ENCODE measurements at places on chromosomes 13 and 19.
A peak's percentile ranks its signal among the peaks of the same experiment; 100 is the strongest.

DNA sequence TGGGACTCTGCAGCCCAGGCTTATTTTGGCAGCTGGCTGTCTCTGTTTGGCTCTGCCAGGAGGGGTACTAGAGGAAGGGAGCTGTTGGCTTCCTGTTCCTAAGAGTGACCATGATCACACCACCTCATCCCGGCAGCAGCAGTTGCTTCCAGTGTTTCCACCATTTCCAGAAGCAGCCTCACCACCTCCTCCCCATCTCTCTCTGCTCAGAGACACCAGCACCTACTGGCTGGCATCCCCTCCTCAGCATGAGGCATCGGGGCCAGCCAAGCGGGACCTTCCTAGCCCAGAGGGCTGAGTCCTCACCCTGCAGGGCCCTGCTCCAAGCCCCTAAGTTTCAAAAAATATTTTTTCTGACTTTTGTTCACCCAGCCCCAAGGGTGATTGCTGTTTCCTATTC lies 59.0 kb downstream of the NUFIP1 start:
- no peak for DNase-seq

DNA sequence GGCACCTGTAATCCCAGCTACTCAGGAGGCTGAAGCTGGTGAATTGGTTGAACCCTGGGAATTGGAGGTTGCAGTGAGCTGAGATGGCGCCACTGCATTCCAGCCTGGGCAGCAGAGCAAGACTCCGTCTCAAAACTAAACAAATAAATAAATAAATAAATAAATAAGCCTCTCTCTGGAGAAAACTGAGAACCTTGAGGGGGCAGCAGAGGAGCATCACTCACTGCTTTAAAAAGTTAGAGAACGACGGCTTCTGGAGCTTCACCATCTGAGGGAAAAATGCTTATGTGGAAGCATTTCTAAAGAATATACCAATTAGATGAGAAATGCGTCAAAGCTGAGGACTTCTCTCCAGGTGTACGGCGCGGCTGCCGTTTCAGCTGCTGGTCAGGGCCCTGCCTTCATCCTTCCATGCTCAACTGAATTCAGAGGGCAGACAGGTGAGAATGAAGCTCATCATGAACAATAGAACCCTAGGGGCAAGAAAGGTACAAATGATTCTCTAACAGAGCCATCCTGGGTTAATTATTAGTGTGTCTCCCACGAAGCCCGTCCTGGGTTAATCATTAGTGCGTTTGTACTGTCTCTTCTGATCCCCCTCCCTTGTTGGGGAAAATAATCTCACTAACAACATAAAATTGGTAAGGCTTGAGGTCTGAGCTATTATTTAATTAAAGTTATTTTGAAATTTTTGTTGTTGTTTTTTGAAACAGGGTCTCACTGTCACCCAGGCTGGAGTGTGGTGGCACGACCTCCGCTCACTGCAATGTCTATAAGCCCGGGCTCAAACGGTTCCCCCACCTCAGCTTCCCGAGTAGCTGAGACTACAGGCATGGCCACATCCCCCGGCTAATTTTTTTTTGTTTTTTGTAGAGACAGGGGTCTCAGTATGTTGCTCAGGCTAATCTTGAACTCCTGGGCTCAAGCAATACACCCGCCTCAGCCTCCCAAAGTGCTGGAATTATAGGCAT lies 80.1 kb downstream of the IPO5 start:
- peak; percentile 26 for DNase-seq

GRCh38 chr13:19685034-19685433 lies 51.6 kb downstream of the MPHOSPH8 start:
- DNase-seq: no peak

DNA sequence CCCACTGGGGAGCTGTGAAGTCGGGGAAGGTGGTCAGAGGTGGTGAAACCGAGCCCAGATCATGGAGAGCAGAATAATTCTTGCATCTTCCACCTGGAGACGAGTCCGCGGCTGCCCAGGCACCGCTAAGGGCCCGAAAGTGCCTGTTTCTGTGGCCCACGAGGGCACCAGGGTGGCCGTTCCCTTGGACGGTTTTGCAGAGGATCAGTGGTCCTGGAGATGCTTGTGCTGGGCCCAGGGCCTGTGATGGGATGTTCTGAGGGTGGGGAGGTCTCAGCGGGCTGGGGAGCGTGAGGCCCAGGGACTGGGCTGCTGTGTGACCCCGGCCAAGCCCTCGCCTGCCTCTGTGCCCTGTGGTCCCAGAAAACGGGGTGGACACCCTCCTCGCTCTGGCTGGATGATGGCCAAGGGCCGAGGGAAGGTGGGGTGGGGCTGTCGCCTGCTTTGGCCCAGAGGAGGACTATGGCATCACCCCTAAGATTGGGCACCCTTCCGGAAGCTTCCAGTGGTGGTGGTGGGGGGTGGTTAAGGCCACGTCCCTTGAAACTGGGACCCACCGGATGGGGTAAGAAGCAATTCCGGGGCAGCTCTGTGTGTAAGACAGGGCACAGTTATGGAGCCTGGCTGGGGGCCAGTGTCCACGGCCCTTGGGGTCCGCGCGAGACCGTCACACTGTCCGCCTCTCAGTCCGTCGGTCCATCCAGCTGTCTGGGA lies 51.3 kb upstream of the NFIC start:
- no peak for DNase-seq

DNA sequence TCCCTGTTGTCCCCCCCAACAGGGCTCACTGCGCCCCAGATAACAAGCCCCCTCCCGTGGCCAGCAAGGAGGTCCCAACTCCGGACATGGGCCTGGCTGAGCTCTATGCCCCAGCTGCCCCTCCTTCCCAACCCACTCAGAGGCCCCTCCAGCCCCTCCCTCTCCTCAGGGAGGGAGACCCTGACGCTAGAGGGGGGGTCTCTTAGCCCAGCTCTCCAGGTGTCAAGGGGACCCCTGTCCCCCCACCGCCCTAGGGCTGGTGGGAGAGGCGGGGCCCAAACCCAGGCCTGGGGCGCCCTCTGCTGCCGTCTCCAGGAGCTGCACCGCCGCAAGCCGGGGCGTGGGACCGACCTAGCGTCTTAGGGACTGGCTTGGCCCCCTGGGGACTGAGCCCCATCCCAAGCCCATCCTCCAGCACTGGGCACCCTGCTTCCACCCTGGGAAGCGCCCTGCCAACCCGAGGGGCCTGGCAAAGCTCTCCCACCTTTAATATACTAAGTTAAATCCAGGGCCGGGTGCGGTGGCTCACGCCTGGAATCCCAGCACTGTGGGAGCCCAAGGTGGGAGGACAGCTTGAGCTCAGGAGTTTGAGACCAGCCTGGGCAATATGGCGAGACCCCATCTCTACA lies 1.4 kb downstream of the GRIN3B start:
- DNase-seq: peak; percentile 6

- DNase-seq: no peak
These were observed 957 bp upstream of the CCDC194 start for GRCh38 chr19:17394891-17395415.

DNA sequence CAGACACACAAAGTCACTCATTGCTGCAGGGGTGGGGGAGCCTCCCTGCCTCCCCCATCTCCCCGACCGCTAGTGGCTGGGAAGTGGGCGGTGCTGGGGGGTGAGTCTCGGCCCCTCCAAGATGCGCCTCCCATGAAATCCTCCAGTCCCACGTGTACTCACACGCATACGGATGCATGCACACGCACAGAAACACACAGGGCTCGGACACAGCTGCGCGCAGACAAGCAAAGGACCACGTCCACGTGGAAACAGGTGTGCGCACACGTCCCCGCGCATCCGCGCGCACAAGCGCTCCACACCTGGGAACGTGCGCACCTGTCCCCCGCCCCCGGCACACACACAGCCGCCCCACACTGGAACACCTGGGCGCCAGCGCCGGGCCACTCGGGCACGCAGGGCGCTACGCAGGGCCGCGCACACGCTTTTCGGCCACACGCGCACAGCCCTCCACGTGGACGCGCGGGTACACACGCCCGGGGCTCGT lies 687 bp downstream of the MATK start:
- no peak for DNase-seq
